ENCODE measurements at places on chromosomes 1 and 21.

DNA sequence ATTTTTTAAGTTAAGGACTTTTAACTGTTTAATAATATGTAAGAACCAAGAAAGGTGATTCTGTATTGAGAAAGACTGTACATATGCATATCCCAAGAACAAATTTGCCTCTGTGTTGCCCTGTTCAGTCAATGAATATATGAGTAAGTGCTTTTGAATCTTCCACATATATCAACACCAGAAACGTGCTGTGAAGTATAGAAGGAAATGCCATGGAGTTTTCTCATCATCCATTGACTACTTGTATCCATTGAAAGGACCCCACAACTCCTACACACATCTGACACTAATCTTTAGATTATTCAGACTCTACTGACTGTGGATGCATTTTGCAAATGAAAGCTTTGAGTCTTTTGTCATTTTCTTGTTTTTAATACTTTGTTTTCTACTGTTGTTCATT, 366.9 kb downstream of the S1PR1 start:
- no peak for DNase-seq

DNA sequence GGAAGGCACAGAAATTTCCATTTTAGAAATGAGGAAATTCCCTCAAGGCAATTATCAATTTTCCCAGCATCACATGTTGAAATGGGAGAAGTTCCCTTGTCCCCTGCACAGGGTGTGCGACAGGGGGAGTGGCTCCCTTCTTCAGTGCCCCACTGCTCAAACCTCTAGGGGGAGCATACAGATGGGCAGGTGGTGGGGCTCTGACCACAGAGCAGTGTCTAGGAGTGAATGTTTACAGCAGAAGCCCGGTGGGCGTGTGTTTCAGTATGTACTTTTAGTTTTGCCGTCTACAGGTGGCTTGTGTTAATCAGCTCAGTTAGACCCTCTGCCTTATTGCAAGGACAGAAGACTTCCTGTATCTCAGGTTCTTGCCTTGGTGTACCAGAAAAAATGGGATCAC, 493.7 kb upstream of the PLXNA2 start:
- DNase-seq = no peak

DNA sequence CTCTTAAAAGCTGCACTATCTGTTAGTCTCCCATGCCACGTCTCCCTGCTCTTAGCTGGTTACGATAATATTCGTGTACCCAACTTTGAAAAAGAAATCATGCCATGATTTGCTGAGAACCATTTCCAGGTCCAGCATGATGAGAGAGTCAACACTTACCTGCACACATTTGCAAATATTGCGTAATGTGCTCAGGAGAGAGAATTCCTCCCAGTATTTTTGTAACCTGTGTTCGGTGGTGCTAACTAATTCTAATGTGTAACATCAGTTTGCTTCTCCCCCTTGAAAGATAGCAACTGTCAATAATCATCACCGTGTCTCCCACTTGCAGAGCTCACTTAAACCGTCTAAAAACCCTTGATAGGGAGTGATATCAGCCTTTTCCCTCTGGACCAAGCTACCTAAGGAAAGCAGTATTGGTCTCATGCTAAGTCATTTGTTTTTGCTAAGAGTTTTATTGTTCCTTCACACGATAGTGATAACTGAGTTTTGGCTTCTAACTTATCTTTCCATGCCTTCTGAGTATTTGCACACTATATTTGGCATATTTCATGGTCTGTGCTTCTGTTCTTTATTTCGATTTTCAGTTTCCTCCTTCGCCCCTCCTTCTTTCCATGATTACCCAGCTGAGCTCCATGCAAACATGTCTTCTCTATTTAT, 61.1 kb upstream of the IRF2BP2 start:
- DNase-seq = no peak

DNA sequence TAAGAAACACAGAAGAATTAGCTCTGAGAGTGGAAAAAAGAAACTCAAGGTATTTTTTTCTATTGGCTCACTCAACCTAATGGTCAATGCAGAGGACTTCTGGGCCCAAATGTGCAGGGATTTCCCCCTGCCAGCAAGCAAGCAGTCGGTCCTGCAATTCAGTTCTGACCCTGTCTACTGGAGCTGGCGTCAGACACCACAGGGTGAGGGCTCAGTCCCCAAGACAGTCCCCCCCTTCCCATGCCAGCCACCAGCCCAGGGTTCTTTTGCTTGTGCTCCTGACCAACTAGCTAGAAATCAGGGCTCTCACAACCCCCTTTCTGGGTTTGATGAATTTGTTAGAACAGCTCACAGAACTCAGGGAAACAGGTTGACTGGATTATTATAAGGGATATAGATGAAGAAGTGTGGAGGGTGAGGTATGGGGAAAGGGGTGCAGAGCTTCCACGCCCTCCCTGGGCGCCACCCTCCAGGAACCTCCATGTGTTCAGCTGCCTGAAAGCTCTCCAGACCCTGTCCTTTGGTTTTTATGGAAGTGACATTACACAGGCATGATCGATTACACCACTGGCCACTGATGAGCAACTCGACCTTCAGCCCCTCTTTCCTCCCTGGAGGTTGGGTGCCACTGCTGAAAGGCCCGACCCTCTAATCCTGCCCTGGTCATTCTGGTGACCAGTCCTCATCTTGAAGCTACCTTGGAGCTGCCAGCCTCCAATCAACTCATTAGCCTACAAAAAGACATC, 22.5 kb upstream of the PWP2 start:
- DNase-seq = no peak

DNA sequence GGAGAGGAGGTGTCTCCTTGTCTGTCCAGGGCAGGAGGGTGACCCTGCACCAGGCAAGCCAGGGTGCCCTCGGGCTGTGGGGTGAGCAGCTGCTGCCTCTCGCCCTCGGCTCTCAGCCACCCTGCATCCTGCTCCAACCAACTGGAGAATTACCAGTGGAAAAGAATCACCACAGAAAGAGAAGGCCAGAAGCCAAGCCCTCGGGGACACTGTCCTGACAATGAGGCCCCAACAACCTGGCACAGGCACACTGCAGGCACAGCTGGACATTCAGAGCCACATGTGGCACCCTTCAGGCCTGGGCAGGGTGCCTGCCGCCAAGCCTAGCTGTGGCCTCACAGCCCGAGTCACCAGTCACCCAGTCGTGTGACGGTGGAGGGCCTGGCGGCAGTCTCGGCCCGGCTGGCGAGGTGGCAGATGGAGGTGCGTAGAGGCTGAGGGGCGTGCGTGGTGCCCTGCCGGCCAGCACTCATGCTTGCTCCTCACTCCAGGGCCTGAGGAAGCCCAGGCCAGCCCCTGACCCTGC, 12.0 kb downstream of the MEGF6 start:
- peak; percentile 8 for DNase-seq

- no peak for DNase-seq
These were observed 266.3 kb downstream of the RHOU start for GRCh38 chr1:229001467-229002011.

- DNase-seq = no peak
These were observed 49.3 kb upstream of the TARBP1 start for GRCh38 chr1:234528074-234528865.

- peak; percentile 2 for DNase-seq
These were observed 195.0 kb upstream of the OLFM3 start for GRCh38 chr1:102191723-102192122.

- DNase-seq = no peak
These were observed 11.3 kb downstream of the CLCNKB start for GRCh38 chr1:16054598-16055540.

DNA sequence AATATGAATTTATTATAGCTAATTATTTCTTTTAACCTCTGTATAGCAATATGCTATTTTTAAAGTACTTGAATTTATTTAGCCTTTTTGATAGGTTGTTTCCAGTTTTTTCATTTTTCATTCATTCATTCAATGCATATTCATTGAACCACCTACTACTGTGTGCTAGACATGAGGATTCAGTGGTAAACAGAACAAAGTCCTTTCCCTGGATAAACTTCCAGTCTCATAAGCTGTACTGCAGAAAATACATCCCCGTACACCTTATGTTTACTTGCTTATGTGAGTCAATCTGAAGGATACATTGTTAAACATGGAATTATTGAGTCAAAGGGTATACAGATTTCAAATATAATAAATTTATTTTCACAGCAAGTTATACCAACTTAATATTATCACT, 21.9 kb downstream of the AGL start:
- no peak for DNase-seq

DNA sequence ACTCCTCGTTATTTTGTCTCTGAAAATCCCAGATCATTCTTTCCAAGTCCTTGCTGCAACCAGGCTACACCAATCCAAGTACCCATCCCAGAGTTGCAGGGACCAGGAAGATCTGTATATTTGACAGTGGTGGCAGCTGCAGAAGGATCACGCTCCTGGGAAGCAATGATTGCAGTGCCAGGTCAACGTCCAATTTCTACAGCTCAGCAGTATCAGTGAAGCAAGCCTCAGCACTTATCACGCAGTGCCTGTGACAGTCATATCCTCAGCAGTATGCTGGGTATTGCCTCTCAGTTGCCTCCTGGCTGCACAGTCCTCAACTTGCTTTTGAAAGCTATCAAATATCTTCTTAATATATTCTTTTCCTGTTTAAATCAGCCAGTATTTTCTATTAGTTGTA, 66.7 kb downstream of the BARHL2 start:
- DNase-seq = no peak

DNA sequence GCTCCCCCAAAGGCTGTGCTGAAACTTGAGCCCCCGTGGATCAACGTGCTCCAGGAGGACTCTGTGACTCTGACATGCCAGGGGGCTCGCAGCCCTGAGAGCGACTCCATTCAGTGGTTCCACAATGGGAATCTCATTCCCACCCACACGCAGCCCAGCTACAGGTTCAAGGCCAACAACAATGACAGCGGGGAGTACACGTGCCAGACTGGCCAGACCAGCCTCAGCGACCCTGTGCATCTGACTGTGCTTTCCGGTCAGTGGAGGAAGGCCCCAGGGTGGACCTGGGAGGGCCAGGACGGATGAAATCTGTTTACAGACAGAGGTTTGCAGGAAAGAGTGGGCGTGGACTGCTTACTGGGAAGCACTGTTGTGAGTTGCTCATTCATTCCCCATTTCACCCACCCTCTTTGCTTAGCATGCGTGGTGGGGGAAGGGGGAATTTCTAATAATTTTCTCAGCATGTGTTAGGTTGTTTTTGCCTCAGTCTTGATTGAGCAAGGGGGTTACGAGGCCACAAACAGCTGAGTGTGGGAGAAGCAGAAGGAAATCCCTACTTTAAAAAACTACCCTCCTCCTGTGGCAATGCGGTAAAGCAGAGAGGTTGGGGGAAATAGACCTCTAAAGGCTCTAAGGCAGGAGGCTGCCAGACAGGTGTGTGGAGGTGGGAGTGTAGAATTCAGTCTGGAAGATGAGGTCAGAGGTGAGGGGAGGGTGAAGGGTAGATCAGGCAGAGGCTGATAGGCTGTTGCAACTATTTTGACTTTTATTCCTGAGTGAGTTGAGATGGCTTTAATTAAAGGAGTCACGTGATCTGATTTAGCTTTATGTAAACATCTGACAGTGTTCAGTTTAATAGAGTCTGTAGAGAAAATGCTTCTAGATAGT, 1.3 kb downstream of the FCGR2A start:
- no peak for DNase-seq

GRCh38 chr1:89555550-89555949, 30.9 kb downstream of the LRRC8B start:
- DNase-seq = no peak

DNA sequence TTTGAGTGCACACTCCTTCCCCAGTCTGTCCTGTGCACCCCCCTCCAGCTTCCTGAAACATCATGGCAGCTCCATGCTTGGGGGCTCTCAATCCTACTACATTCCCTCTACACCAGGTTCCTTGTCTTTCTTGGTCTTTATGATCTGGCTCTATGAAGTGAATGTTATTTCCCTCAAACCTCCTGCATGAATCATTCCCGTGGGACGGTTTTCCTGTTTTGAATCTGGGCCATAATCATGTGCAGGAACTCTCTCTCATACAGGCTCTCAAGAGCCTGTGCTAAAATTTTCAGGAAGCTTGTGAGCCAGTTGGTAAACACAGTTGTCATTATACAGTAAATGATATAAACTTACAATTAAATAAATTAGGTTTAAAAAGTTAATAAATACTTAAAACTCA, 89.8 kb upstream of the KCNE2 start:
- DNase-seq = no peak

DNA sequence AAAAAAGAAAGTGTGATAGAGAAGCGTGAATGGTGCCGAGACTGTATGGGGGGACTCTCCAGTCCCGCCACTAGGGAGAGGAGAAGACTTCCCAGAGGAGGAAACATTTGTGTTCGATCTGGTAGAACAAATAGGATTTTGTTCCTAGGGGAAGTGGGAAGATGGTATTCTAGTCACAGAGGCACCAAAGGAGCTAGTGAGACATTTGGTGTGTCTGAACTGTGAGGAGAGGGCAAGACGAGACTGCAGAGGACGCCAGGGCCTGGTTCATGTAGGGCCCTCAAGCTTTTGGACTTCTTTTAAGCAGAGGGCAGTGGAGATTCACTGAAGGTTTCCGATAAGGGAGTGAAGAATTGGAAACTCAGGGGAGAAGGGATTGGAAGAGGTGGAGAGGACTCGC, 2.9 kb downstream of the BTBD19 start:
- DNase-seq = no peak

DNA sequence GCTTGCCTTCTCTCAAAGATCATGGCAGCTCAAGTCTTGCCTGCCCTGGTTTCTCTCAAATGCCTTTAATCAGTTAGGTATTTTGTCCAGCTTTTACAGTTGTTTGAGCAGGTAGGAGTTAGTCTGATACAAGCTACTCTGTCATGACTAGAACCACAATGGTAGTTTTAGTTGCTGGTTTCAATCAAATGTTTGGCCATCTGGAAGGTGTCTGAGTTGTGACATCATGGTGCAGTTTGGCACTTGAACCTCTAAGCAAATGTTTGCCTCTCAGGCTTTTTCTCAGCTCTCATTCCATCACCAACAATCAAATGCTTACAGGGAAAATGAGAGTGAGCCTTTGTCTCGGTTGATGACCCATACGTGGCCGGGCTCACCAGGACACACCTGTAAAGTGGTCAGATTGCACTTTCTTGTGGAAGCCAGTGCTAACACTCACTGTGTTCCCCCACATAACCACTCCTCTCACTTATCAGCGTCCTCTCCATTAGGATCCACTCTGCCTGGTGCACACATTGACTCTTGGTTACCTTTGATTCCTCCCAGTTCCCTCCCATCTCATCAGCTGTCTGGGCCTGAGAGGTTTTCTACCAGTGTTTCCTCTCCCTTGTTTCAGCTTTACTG, 67.5 kb downstream of the CCDC185 start:
- DNase-seq = no peak

DNA sequence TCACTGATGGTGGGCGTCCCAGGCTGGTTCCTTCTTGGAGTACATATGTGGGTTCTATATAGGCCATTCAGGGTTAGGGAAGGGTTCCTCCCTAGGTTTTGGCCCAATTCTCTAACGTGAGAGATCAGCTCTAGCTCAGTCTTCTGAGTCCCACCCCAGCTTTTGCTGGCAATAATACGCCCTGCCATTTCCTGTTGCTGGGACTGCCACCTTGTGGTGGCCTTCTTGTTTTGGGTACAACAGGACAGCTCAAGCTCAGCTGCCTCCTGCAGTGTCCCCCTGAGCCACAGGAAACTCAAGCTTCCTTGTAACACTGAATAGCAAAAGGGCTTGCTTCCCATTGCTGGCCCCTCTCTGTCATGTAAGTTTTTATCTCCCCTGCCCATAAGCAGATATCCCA, 77.8 kb downstream of the BACH1 start:
- no peak for DNase-seq

- no peak for DNase-seq
These were observed 10.2 kb upstream of the METTL18 start for GRCh38 chr1:169804941-169805340.

- no peak for DNase-seq
These were observed 724 bp upstream of the ANKRD35 start for GRCh38 chr1:145886390-145886789.

- DNase-seq = no peak
These were observed 502.9 kb upstream of the ZRANB2 start for GRCh38 chr1:71583756-71584155.

Measured in hypothalamus (tissue), 51 donors.